Activated CD4-positive, alpha-beta memory T cell treated with anti-CD3 and anti-CD28 coated beads, Interleukin-2, amount 10 ng/mL, durations not matched to agents 7 days and 5 days (primary cell): ENCODE measurements at places on chromosomes 16 and 17. TPM values are rescaled to one million over a fixed set of nuclear protein-coding genes. Genes with fewer than 3 reads are reported as not detected.

GRCh38 chr17:66138120-66138519 is 53.8 kb downstream of the CEP112 start:
- DNase-seq = no peak

DNA sequence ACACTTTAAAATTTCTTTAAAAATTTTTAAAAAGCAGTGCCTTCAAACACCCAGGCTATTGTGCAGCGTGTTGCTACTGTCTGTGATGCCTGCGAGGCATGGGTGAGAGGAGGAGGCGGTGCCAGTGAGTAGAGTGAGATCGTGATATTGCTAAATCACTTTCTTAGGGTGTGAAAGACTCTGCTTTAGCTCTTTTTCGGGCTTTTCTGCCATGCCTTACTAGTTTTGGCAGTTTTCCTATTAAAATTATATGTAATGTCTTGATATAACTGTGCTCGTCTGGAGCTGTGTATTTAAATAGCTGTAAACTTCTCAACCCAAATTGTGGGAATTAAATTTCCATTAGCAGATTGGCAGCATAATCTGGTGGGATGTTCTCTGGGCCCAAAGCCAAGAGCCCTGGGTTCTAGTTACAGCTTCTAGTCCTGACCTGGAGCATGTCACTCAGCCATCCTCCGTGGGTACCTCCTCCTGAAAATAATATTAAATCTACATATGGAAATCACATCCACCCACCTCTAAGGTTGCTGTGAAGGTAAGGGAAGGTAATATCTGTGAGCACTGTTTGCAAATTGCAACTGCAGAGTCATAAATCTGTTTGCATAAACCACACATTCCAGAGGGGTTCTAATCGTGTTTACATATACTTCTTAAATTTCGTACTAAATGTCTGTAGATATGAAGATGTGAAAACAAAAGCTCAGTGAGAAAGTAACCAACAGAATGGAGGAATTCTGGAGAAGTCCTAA is 264.3 kb upstream of the CACNG5 start:
- DNase-seq = no peak

DNA sequence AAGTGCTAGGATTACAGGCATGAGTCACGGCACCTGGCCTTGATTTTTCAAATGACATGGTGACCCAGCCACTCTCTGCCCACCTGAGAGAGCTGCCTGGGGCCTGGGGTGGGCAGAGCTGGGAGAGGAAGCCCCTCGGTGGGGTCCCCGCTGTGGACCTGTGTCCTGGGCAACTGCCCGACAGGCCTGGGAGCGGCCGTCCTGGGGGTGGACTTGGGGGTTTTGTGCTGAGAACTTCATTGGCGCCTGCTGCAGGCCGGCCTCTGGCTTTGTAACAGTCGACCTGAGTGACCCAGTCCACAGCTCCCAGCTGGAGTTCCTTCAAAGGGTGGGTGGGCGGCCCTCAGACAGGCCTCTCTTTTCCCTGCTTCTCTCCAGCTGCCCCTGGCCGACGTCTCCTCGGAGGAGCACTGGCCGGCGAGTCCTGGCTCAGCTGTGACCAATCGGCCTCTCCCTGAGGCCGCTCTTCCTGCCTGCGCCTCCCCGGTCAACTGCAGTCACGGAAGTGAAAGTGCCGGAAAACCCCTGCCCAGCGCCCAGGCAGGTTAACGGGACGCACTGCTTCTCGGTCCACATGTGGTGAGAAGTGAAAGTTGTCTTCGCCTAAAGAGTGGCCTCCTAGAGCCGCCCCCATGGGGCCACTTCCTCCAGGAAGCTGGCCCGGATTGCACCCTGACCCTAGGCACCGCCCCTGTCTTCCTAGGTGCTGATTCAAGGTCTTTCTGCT is 5.5 kb downstream of the CBFA2T3 start:
- no peak for DNase-seq

Gene ZNF747
- total RNA-seq = 10.6 TPM

Gene GGA3
- 79.4 TPM for total RNA-seq

Gene CLCN7
- total RNA-seq = 44.2 TPM

- DNase-seq = no peak
Observed at GRCh38 chr16:12160815-12161550, 184.4 kb downstream of the SNX29 start.

Gene SLC12A3
- not detected for total RNA-seq

- DNase-seq = no peak
Observed at GRCh38 chr16:89437251-89437987, 52.9 kb downstream of the ANKRD11 start.

DNA sequence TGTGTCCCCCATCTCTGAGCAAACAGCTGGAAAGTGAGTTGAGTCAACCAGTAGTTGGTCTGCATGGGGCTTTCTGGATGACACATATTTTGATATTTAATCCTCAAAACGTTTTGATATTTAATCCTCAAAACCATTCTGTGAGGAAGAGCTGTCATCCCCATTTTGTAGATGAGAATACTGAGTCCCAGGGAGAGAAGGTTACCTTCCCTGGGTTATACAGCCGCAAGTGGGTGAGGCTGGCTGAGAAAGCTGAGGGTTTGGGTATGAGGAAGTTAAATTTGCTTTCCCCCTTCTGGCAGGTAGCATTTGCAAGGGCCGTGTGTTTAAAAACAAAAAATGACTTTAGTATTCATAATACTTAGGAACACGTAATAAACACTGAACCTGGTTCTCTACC is 447.2 kb downstream of the XYLT1 start:
- no peak for DNase-seq

Gene MIS12
- total RNA-seq = 28.7 TPM

DNA sequence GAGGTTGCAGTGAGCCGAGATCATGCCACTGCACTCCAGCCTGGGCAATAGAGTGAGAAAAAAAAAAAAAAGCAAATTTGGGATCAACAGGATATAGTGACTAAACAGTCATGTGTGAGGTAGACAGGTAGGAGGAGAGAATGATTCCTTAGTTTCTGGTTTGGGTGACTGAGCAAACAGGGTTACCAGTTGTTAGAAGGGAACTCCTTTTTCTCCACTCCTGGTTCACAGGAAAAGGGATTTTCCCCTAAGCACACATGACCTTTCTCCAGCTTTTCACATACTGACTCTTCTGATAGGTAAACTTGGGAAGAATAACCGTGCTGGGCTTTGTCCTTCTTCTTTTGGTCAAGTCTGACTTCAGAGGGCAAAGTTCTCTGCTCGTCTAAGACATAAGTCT is 17.3 kb upstream of the WSCD1 start:
- no peak for DNase-seq

- DNase-seq = no peak
Observed at GRCh38 chr17:82966415-82966814, 113.0 kb upstream of the METRNL start.

- DNase-seq = no peak
Observed at GRCh38 chr16:76483307-76483909, 206.2 kb downstream of the CNTNAP4 start.

DNA sequence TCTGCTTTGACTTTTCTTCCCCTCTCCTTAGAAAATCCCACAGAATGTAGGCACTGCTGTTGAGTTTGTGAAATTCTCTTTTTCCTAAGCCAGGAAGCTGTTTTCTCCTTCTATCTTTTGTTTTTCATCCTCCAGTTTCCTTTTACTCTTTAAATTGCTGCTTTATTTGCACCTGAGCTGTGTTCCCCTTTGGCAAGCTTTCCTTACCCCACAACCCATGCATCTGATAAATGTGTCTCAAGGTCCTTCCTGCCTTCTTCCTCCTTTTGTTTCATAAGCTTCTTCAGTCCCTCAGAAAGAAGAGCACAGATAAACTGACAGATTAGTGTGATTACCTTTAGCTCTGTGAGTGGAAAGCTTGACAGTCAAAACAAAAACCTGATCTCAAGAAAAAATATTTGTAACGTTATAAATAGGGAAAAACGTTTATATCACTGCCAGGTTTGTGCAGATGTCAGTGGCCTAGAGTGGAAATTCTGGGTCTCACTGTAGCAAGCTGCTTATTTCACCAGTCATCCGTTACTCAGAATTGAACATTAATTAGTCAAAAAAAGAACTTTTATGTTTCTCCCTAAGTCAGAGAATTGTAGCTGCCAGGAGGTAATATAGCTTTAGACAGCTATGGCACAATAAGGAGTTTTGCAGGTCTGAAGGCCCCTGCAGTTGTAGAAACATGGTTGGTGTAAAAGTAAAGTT is 23.6 kb downstream of the GSDMB start:
- DNase-seq = no peak

Gene HLF
- 3.3 TPM for total RNA-seq

DNA sequence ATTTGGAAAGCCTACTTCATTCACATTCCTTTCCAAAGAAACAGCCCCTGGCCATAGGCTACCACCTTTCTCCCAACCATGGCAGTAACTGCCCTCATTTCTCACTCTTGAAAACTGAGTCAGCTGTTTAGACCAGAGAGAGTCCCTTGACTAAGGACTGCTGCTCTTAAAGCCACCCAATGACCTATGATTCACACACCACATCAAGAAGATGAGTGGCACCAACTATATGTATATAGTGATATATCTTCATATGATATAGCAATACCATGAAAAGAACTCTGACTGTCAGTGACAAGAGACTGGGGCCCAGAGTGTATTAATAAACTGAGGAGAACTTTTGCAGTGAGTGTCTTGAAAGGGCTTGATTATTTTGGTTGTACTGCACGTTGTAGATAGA is 404.5 kb upstream of the ASIC2 start:
- DNase-seq = no peak

GRCh38 chr16:87878704-87879103 is 9.4 kb upstream of the SLC7A5 start:
- DNase-seq = no peak

Gene PFN1
- total RNA-seq = 2,220 TPM

GRCh38 chr16:83482545-83483162 is 325.1 kb upstream of the HSBP1 start:
- DNase-seq = no peak

Gene OSGIN1
- 0.88 TPM for total RNA-seq

GRCh38 chr16:85991425-85991824 is 92.5 kb downstream of the IRF8 start:
- DNase-seq = no peak

DNA sequence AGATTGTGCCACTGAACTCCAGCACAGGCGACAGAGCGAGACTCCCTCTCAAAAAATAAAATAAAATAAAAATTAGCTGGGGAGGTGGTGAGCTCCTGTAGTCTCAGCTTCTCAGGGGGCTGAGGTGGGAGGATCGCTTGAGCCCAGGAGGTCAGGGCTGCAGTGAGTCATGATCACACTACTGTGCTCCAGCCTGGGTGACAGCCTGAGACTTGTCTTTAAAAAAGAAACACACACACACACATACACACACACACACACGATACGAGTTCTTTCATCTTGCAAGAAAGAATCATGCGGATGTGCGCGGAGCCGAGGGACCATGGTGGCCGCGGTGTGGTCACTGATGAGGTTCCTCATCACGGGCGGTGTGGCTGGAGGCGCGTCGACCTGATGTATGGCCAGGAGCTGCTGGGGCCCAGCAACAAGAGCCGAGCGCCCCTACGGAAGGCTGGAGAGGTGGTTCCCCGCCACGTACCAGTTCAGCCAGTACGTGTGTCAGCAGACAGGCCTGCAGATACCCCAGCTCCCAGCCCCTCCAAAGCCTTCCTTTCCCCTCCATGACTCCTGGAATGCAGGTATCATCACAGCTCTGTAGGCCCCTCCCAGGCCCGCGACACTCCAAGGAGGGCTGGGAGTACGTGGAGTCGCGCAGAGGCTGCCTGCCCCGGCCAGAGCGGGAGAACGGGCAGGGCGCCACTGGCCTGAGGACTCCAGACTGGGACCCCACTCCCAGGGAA is 20.7 kb downstream of the NXN start:
- DNase-seq = no peak

DNA sequence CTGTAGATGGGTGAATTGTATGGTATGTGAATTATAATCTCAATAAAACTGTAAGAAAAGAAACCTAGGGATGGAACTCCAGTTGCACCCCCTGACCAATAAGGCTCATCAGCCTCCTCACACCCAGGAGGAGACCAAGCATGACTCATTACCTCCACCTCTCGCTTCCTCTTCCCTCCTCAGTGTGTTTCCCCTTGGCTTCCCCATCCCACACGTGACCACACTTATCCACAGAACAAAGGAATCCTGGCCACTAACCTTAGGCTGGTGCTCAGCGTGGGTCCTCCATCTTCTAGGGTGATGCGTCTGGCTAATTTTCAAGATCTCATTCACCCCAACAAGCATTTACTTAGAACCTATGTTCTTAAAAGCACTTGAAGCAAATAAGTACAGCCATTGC is 36.2 kb upstream of the MAP3K14 start:
- no peak for DNase-seq

GRCh38 chr16:49876716-49877129 is 20.8 kb upstream of the ZNF423 start:
- DNase-seq = peak; percentile 41

GRCh38 chr16:20874088-20874581 is 26.0 kb downstream of the DCUN1D3 start:
- no peak for DNase-seq

Gene RUNDC1
- total RNA-seq = 17.1 TPM

DNA sequence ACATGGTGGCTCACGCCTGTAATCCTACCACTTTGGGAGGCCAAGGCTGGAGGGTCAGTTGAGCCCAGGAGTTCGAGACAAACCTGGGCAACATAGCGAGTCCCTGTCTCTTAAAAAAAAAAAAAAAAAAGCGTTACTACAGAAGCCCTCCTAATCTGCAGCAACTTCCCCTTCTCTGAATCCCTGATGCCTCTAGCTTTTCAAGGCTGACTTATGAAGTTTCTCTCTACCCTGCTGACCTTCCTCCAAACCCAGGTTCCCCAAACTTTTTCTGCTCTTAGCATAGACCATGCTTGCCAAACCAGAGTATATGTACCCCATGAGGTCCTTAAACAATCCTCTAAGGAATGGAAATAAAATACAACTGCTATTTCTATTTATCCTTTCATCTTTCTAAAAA is 16.4 kb downstream of the LYRM1 start:
- no peak for DNase-seq

- DNase-seq = no peak
Observed at GRCh38 chr16:19753815-19754643, 36.0 kb downstream of the IQCK start.

- no peak for DNase-seq
Observed at GRCh38 chr16:1464894-1465566, 9.8 kb downstream of the CLCN7 start.

- DNase-seq = no peak
Observed at GRCh38 chr16:77406680-77407079, 28.2 kb downstream of the ADAMTS18 start.

Gene GGNBP2
- total RNA-seq = 106 TPM

Gene TNK1
- 0.25 TPM for total RNA-seq

DNA sequence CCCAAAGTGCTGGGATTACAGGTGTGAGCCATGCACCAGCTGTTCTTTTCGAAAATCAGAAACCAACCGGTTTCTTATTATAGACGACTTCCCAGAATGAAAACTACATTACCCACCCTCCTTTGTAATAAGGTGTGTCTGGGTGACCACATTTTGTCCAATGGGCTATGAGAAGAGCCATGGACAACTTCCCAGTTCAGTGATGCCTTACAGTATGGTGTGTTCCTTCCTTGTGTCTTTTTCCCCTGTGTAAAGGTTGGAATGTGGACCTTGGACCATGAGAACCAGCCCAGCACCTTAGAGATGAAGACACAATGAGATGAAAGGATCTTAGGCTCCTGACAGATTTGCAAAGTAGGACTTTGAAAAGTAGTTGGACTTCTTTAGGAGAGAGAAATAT is 85.0 kb upstream of the ATF7IP2 start:
- no peak for DNase-seq
